ENCODE measurements at places on chromosomes 6 and 20.

DNA sequence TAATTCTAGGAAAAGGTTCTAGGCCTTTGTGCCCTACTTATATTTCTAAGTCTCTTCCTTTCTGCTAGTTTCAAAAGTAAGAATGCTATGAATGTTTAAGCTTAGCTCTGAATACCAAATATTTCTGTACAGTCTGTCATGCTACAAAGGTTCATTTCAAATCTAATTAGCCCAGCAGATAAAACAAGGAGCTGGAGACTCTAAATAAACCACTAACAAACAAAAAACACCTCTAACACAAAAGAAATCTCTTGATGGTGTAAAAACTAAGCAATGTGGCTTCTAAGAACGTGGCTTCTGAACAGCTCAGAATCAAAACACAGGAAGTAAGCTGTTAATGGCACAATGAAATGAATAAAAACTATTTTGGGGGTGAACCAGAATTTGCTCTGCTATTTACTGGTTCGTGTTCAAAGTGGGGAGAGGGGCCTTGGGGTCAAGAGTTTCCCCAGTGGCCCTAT lies 198.3 kb downstream of the BCAS1 start:
- DNase-seq, result no peak
- no peaks in the 10 kb centered on the region for H3K36me3 ChIP-seq
- peaks cover 10% of the 10 kb centered on the region for H3K27me3 ChIP-seq
- H3K4me1 ChIP-seq, result peaks cover 60% of the 10 kb centered on the region

- H3K27ac ChIP-seq, result no peak overlapping the region
- H3K4me3 ChIP-seq, result peak overlapping the region; percentile 90
- peaks cover 100% of the 10 kb centered on the region for H3K27me3 ChIP-seq
- peaks cover 29% of the 10 kb centered on the region for H3K4me1 ChIP-seq
- DNase-seq, result no peak
Measured at GRCh38 chr6:149963212-149963461, 606 bp upstream of the ULBP1 start.

DNA sequence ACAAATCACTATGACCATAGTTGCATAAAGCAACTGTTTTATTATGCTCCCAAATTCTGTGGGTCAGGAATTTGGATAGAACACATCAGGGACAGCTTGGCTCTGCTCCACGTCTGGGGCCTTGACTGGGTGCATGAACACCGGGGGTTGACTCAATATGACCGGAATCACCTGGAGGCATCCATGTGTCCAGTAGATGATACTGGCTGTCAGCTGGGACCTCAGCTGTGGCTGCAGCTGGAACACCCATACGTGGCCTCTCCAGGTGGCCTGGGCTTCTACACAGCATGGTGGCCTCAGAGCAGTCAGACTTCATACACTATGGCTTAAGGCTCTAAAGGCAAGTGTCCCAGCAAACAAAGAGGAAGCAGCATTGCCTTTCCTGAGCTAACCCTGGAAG lies 113.4 kb downstream of the NRN1 start:
- DNase-seq, result no peak
- peaks cover 9% of the 10 kb centered on the region for H3K4me1 ChIP-seq
- no peak overlapping the region for H3K27ac ChIP-seq
- no peak overlapping the region for H3K4me3 ChIP-seq
- no peaks in the 10 kb centered on the region for H3K27me3 ChIP-seq

GRCh38 chr6:21663966-21664313 lies 70.4 kb downstream of the SOX4 start:
- H3K4me3 ChIP-seq, result peak overlapping the region; percentile 93
- H3K36me3 ChIP-seq, result peaks cover 4% of the 10 kb centered on the region
- peaks cover 46% of the 10 kb centered on the region for H3K4me1 ChIP-seq
- peaks cover 10% of the 10 kb centered on the region for H3K27me3 ChIP-seq
- no peak for DNase-seq

DNA sequence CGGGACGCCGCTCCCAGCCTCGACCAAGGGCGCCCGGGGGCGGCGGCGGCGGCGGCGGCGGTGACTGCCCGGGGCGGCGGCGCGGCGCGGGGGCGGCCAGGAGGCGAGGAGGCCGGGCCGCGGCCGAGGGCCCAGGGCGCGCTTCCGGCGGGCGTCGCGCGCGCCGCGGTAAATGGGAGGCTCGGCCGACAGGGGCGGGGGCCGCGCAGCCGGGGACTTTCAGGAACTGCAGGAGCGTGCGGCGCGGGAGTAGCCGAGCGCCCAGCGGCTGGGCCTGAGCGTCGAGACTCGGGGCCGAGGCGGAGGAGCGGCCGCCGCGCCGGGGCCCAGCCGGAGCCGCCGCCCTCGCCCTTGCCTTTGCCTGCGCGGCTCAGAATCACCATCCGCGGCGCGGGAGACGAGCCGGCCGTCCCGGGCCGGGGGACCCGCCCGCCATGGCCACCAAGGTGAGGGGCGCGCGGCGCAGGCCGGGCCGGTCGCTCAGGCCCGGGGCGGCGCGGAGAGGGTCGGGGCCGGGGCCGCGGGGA lies at the start of gene SNX9:
SNX9 (plus strand) TSS at position 246 of the 527 bp plus-strand sequence; CDS start at position 435, 189 bp downstream.
- DNase-seq, result peak; percentile 81
- peaks cover 11% of the 10 kb centered on the region for H3K27me3 ChIP-seq
- H3K4me1 ChIP-seq, result peaks cover 33% of the 10 kb centered on the region

- H3K27ac ChIP-seq, result no peak overlapping the region
- no peaks in the 10 kb centered on the region for H3K36me3 ChIP-seq
- DNase-seq, result no peak
- peaks cover 7% of the 10 kb centered on the region for H3K27me3 ChIP-seq
- no peaks in the 10 kb centered on the region for H3K4me1 ChIP-seq
- no peak overlapping the region for H3K4me3 ChIP-seq
Measured at GRCh38 chr6:39561536-39562266, 163.5 kb downstream of the KIF6 start.

DNA sequence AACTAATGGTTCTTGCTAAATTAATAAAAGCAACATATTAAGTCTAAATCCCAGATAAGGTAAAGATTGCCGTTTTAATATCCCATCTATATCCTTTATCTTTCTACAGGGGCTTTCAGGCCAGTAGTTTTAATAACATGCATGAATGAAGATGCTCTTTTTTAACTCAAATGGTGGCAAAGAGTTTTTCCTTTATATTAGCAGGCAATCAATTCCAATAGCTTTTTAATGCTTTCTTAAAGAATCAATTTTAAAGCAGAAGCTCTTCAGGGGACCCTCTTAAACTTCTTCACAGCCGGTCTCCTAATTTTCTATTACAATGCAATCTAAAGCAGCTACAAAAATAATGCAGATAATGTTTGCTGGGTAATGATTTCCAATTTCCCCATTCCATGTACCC lies 107.8 kb upstream of the HS3ST5 start:
- no peaks in the 10 kb centered on the region for H3K27me3 ChIP-seq
- no peak overlapping the region for H3K27ac ChIP-seq
- H3K4me1 ChIP-seq, result no peaks in the 10 kb centered on the region
- no peaks in the 10 kb centered on the region for H3K36me3 ChIP-seq
- no peak overlapping the region for H3K4me3 ChIP-seq

DNA sequence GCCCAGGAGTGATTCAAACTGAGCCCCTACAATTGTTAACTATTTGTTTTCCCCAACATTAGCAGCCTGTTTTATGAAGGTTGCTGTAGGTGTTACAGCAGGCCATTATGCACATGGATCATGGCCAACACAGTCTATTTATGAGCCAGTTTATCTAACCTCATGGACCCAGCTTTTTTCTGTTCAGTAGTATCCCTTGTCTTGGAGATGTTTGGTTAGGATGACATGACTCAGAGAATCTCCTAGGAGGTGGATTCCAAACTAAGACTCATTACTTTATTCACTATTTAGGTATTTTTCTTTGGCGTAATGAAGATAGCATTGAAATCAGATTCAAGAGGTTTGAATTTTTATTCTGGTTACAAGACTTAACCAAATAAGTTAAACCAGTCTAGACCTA lies 62.8 kb upstream of the TFB1M start:
- H3K4me1 ChIP-seq, result no peaks in the 10 kb centered on the region
- H3K27me3 ChIP-seq, result peaks cover 6% of the 10 kb centered on the region

DNA sequence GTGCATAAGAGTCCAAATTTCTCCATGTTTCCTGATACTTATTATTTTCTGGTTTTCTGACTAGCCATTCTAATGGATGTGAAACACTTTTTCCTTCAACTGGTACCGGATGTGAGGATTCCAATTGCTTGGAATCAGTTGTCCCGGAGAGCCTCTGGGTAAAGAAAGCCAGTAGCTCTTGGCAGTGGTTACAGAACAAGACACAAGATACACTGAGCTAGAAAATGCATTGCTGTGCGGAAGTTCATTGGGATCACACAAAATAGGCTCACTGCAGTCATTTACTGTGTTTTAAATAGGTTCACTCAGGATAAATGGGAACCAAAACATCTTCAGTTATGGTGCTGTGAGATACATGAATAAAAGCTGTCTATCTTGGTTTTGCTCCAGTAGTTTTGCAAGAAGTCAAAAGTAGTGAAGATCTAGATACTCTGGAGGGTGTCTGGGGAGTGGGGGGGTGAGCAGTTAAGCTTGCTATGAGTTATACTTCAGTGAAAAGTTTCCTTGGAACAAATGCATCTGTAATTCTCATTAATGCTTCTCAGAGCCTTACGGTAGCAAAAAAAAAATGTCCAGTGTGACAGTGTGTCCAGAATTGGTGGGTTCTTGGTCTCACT lies 54.4 kb upstream of the RNF182 start:
- no peak overlapping the region for H3K27ac ChIP-seq
- DNase-seq, result no peak
- H3K27me3 ChIP-seq, result peaks cover 23% of the 10 kb centered on the region
- H3K4me1 ChIP-seq, result peaks cover 34% of the 10 kb centered on the region
- no peaks in the 10 kb centered on the region for H3K36me3 ChIP-seq
- H3K4me3 ChIP-seq, result no peak overlapping the region

GRCh38 chr6:20013066-20013861 lies 176.1 kb downstream of the ID4 start:
- peaks cover 12% of the 10 kb centered on the region for H3K4me1 ChIP-seq
- no peaks in the 10 kb centered on the region for H3K36me3 ChIP-seq
- H3K4me3 ChIP-seq, result no peak overlapping the region
- H3K27me3 ChIP-seq, result peaks cover 15% of the 10 kb centered on the region

DNA sequence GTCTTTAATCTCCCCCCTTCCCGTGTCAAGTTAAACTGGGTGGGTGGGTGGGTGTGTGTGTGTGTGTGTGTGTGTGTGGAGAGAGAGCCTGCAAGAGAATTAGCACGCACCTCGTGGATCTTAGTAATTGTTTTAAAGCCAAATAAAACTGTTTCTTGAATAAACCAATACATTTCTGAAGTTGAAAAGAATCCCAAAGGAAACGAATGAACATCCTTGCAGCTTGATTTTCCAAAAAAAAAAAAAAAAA lies 381 bp upstream of the BICRAL start:
- H3K4me3 ChIP-seq, result peak overlapping the region; percentile 93
- no peaks in the 10 kb centered on the region for H3K27me3 ChIP-seq
- peak overlapping the region; percentile 55 for H3K27ac ChIP-seq

DNA sequence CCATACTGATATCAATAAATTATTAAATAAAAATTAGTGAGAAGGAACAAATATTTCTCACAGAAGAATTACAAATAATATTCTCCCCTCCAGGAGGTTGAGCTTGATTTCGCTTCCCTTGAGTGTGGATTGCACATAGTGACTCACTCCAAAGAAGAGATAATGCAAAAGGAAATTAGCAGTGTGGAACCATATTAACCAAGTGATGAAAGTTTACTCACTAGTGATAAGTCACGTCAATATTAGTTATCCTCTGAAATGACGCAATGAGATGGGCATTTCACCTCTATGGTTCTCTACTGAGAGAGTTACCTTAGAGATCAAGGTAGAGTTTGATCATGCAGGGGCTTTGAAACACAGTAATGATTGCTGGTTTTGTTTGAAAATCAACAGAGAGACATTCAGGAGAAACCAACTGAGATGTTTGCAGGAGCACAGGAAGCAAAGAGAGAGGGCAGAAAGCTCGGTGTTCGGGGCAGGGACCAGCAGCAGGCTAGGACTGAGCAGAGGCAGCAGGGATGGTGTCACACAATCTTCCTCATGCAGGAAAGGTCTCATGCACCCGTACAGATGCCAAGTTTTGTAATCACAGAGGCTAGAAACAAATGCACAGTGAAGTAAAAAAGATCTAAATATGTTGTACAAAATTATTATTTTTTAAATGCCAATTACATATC lies 634.5 kb downstream of the QKI start:
- H3K4me1 ChIP-seq, result no peaks in the 10 kb centered on the region
- H3K27ac ChIP-seq, result no peak overlapping the region
- no peak overlapping the region for H3K4me3 ChIP-seq
- no peak for DNase-seq
- H3K36me3 ChIP-seq, result no peaks in the 10 kb centered on the region

- DNase-seq, result no peak
- no peak overlapping the region for H3K27ac ChIP-seq
- no peak overlapping the region for H3K4me3 ChIP-seq
- H3K4me1 ChIP-seq, result peaks cover 26% of the 10 kb centered on the region
Measured at GRCh38 chr6:145809211-145809610, 5.4 kb downstream of the FBXO30 start.

- H3K4me3 ChIP-seq, result no peak overlapping the region
- H3K4me1 ChIP-seq, result peaks cover 43% of the 10 kb centered on the region
- H3K36me3 ChIP-seq, result no peaks in the 10 kb centered on the region
- H3K27ac ChIP-seq, result no peak overlapping the region
- DNase-seq, result no peak
Measured at GRCh38 chr20:4811661-4812181, 90.0 kb downstream of the PRND start.

DNA sequence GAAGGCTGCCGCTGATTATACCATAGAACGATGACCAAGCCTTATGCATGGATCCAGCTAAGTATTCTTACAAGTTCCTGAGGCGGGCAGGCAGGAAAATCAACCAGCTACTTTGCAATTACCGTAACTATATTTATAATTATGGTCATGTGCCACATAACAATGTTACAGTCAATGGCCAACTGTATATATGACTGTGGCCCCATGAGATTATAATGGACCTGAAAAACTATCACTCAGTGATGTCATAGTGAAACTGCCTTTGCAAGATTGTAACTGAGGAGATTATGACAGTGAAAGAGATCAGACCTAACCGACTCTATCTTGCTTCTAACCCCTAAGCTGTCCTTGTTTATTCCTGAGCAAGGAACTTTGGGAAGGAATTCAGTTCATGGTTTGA lies 33.1 kb upstream of the FAM135A start:
- no peak for DNase-seq
- H3K4me3 ChIP-seq, result no peak overlapping the region
- no peaks in the 10 kb centered on the region for H3K4me1 ChIP-seq

GRCh38 chr6:55704421-55704820 lies 125.4 kb upstream of the HMGCLL1 start:
- no peaks in the 10 kb centered on the region for H3K36me3 ChIP-seq
- peaks cover 5% of the 10 kb centered on the region for H3K4me1 ChIP-seq
- H3K4me3 ChIP-seq, result no peak overlapping the region
- H3K27me3 ChIP-seq, result no peaks in the 10 kb centered on the region
- H3K27ac ChIP-seq, result no peak overlapping the region

DNA sequence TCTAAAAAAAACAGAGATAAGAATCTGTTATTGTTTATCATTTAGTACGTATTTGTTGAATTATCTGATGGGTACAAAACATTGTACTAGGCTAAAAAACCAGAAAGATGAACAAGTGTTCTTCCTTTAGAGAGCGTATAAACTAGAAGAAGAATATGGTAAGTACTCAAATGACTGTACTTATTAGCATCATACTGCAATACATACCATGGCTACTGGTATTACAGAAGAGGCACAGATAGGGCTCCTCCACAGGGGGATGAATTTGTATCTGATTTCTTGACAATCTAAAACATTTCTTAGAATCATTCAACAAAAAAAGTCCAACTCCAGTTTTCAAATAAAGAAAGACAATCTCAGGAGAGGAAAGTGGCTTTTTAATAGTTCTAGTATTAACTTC lies 118.0 kb upstream of the THEMIS start:
- H3K27ac ChIP-seq, result no peak overlapping the region
- no peaks in the 10 kb centered on the region for H3K36me3 ChIP-seq

Data from nephron progenitor cell (in vitro differentiated cells).